Activated CD8-positive, alpha-beta memory T cell treated with anti-CD3 and anti-CD28 coated beads for 4 hours (primary cell): ENCODE measurements at places on chromosomes 11 and 22.

GRCh38 chr11:7537265-7537664, 23.5 kb downstream of the PPFIBP2 start:
- no peak for DNase-seq

- DNase-seq: no peak
These were observed 185.8 kb downstream of the BRD1 start for GRCh38 chr22:49641770-49642313.

GRCh38 chr22:46815896-46816731, 53.7 kb downstream of the TBC1D22A start:
- DNase-seq: no peak

DNA sequence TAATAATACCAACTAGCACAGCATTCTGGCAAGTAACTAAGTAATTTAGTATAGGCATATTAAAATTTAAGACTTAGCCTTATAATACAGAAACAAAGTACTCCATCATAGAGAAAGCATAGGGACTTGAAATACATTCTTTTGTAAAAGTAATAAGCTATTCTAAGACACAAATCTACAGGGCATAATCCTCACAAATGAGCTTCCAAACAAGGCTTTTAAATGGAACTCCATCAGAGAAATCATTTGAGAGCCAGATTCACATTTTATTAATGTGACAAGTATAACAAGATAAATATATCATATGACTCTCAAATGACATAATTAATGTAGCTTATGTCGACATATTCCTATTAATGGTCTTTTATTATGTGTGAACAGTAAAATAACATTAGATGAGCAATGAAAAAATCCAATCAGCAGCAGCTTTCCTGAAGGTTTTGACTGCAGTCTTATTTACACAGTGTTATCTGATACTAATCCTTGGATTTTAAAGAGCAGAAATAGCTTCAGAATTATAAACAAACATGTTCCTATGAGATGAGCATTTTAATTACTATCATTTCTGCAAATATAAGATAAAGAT, 241.4 kb downstream of the TTC28 start:
- no peak for DNase-seq

DNA sequence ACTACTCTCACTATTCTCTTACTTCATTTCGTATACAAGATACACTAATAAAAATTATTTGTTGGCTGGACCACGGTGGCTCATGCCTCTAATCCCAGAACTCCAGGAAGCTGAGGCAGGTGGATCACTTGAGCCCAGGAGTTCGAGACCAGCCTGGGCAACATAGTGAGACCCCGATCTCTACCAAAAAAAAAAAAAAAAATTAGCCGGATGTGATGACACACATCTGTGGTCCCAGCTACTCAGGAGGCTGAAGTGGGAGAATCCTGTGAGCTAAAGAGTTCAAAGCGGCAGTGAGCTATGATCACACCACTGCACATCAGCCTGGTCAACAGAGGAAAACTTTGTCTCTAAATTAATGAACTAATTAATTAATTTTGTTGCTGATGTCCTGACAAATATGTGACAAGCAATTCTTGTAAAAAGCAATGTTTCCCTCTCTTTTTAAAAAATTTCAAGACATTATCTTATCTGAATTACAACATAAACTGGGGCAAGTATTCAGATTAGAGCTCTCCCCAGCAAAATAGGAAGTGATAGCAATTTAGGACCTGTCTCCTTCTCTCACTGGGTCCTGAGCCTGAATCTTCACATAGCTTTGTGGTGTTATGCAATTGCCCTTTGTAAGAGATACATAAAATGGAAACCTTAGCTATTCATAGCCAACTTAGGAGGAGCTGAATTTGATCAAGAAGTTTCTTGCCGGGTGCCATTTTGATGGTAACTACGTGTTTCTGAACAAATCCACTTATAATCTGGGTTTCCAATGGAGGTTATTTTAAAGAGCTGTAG, 17.6 kb upstream of the TMA7B start:
- no peak for DNase-seq

DNA sequence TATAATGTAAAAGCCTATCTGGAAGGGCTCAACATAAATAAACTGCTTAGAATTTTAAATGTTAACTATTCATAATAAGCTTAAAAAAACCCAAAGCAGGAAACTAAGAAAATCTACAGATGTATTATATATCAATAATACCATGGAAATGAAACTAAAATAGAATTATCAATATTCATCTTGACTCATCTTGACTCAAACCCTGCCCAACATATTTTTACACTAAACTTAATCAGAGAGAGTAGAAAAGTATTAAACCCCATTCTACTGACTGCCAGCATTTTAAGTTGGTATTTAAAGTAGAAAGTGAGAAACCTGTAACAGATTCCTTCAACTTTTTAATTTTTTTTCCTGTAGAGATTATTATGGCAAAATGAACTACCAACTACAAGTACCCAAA, 149.2 kb downstream of the ENTHD1 start:
- DNase-seq: no peak

GRCh38 chr11:109304159-109304558, 117.8 kb upstream of the C11orf87 start:
- no peak for DNase-seq

GRCh38 chr11:75996523-75997442, 181.8 kb downstream of the UVRAG start:
- DNase-seq: no peak

DNA sequence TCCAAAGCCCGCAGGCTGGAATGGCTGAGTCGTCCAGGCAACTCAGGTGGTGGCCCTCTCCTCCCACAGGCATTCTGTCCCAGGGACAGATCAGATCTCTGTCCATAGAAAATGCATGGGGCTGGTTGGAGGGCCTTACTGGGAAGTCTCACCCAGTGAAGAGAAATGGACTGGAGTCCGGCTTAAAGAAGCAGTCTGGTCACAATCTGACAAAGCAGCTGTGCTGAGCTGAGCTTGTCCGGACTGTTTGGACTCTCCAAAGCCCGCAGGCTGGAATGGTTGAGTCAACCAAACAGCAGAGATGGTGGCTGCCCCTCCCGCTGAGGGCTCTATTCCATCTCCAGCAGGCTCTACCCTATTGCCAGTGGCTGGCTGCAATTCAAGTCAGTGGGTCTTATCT, 14.4 kb upstream of the DEPDC7 start:
- DNase-seq: no peak

GRCh38 chr11:59918987-59919589, 19.1 kb upstream of the OOSP1 start:
- DNase-seq: no peak

GRCh38 chr11:105034813-105035620, at the start of gene CASP1:
TSS of gene CASP1 (minus strand) at chr11:105035144. CDS start at chr11:105035113, 31 bp downstream.
- DNase-seq: no peak

DNA sequence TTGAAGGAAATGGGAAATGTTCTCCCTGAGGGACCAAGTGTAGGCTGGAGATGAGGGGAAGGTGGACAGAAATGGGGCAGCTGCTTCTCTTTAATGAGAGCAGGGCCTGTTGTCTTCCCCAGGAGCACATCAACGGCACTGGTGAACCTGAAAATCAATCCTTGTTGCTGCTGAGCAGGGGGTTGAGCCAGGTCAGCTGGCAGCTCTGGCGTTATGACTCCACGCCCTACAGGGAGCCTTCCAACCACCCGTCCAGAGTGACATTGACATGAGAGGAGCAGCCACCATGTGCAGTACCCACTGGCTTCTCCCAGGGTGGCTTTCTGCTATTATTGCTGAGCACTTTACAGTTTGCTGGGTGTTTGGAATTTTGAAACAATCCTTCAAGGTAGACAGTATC, 116.9 kb upstream of the LDLRAD3 start:
- no peak for DNase-seq

GRCh38 chr11:5280582-5281102, 10.9 kb upstream of the HBE1 start:
- no peak for DNase-seq

DNA sequence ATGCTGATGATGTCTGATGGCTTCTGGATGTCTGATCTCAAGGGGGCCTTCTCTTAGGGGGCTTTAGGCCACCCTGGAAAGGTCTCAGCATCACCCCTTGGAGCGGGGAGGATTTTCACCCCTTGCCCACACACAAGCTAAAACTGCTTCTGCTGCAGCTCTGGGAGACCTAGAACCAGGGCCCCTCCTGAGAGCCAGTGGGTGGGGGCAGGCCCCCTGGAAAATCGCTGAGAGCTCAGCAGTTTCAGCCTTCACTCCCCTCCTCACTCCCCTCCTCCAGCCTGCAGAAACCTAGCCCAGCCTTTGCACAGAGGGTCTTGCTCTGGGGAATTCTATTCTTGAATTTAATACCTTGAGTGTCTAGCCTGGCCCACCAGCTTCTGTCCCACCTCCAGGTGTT, 17.2 kb downstream of the CD6 start:
- no peak for DNase-seq

DNA sequence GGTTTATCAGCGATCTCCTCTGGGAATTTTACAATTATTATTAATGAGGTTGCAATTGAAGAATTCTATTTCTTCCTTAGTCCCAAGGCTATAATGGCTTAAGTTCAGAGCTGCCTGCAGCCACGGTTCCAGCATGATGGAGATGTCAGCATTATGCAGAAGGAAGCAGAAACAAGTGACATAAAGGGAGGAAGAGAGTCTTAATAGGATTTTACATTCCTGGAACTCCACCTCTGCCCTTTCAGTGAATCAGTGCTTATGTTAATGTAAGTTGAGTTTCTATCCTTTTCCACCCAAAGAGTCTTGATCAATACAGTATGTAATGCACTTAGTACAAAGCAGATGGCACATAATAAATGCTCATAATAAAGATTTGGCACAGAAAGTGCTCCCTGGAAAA, 11.6 kb upstream of the NRGN start:
- no peak for DNase-seq

DNA sequence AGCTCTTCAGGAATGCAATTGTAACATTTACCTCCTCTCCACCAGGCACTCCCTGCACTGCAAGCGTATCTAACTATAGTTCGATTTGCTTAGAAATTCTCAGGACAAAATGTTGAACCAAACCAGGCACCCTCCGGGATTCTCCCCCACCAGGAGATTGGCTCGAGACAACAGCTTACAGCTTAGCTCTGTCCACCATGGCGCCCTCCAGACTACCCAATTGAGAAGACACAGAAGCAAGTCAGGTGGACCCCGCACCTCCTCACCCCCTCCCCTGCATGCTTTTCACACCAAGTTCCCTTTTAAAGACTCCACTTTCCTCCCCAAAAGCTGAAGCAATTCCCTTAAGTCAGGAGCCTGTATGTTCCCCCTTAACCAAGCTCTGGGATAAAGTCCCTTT, 34.7 kb upstream of the RFPL3 start:
- DNase-seq: no peak

- no peak for DNase-seq
These were observed 9.8 kb upstream of the TAGLN start for GRCh38 chr11:117189191-117189940.

GRCh38 chr22:44741929-44742328, 10.4 kb upstream of the ARHGAP8 start:
- no peak for DNase-seq

DNA sequence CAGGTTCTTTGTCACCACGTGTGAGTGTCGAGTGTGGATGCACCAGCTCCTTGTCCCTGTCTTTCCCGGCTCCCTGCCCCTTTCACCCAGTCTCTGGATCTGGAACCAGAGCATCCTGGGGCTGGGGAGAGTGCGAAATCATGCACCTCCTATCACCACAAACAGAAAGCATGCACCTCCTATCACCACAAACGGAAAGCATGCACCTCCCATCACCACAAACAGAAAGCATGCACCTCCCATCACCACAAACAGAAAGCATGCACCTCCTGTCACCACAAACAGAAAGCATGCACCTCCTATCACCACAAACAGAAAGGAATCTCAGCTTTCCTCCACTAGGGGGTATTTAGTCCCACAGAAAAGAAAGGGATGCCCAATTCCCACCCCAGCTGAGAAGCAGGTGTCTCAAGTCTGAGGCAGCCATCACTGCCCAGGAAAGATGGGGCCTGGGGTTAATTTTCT, 5.9 kb upstream of the GLB1L3 start:
- DNase-seq: no peak

DNA sequence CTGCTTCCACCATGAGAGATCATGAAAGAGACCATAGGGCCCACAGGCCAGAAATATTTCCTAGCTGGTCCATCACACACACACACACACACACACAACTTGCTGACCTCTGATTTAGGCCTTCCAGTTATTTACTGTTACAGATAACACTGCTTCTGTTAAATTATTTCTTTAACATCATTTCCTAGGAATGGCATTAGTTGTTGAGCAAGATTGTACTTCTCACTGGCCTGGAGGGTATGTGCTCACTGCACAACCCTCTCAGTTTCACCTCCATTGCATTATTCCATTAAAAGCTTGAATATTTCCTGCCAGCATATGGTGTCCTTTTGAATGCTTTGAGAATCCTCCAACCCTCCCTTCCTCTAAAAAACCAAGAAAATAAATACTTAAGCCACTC, 104.4 kb downstream of the MICAL2 start:
- no peak for DNase-seq

DNA sequence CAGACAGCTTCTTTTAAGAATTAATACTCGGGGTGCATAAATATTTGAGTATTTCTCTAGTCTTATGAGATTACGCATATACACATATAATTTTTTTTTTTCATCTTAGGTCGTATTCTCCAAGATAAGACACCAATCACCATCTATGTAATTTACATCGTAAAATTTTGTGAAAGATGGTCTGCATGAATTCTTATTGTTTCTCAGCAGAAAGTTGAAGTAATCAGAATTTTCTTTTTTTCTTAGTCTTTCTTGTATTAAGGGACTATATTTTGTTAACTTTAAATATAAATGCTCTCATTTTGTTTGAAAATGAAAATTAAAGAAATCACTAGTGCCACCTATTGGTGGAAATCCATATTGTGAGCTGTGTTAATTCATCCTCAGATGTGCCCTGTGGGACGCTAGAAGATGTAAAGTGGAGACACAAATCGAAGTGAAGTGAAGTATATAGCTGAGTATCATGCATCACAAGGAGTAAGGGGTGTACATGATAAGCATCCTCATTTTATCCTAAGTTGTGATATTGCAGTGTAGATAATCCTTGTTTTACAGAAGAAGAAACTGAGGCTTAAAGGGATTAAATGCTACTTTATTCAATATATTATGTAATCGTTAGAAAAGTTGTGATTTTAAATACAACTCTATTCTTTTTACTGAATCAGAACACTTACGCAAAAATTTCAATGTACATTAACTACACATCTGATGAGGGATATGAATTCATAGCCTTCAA, 2084.3 kb downstream of the LRRC4C start:
- no peak for DNase-seq

- no peak for DNase-seq
These were observed 68.7 kb upstream of the RRM1 start for GRCh38 chr11:4025967-4026324.
